ENCODE measurements at places on chromosomes 7 and 10.

DNA sequence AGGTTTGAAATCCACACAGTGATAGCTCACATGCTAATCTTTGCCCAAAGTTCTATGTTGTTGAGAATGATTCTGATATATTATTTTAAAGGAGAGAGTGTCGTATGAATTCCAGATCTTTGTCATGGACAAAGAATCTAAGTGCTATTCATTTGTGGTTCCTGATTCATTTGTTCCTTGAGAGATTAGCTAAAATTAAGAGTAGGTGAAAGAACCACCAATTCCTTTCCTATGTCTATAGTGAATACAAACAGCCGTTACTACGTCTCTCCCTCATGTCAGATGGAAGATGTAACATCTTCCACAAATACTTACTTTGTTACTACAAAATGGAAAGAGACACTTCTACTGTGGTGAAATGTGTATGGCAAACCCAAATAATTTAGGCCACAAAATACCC lies 3.3 kb upstream of the PLXDC2 start:
- DNase-seq, result no peak

- DNase-seq, result no peak
Measured at GRCh38 chr7:24123076-24123475, 160.9 kb upstream of the NPY start.

GRCh38 chr10:106655165-106655564 lies 509.3 kb downstream of the SORCS1 start:
- no peak for DNase-seq

GRCh38 chr10:104429846-104430245 lies 76.2 kb downstream of the CFAP58 start:
- DNase-seq, result no peak

DNA sequence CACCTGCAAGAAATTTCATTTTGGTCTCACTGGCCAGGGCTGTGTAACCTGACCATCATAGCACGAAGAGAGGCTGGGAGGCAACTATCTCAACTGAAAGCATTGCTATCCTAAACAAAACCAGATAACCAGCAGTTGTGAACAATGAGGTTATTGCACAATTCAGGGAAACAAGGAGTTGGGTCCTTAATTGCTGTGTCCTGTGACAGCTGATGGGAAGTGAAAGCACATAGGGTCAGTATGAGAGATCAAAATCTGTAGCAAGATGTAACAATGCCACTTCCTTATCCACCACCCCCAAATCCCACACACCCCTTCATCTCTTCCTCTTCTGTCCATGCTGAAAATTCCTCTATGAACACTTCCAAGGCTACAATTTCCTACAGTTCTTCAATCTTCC lies 80.2 kb downstream of the HTR7 start:
- no peak for DNase-seq

GRCh38 chr7:96021568-96021967 lies 249.2 kb downstream of the DYNC1I1 start:
- DNase-seq, result no peak

DNA sequence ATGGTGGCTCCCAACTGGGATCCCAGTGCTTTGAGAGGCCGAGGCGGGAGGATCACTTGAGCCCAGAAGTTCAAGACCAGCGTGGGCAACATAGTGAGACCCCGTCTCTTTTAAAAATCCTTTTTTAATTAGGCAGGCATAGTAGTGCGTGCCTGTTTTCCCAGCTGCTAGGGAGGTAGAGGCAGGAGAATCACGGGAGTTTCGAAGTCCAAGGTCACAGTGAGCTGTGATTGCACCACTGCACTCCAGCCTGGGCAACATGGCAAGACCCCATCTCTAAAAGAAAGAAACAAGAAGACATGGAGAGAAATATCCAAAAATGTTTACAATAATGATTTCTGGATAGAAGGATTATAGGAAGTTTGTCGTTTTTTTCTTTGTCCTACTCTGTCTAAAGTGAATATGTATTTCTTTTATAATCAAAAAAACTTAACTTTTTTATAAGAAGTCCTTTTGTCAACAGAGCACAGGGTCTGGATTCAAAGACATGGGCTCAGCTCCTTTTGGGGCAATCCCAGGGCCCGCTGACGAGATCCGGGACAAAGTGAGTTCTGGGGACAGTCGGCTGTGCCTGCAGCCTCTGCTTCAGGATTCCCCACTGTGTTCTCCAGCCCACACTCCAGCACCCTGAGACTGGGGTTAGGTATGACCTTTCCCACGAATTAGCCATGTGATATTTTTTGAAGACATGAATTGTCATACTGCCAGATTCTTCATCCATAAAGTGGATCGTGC lies 45.6 kb downstream of the PDGFA start:
- no peak for DNase-seq

- no peak for DNase-seq
Measured at GRCh38 chr7:100667331-100668068, 6.0 kb upstream of the GNB2 start.

Data from stimulated activated CD8-positive, alpha-beta memory T cell treated with anti-CD3 and anti-CD28 coated beads, Interleukin-2, amount 100 ng/mL, for 1 hour (primary cell).